Stimulated activated CD4-positive, alpha-beta T cell treated with anti-CD3 and anti-CD28 coated beads, Interleukin-4, amount 100 ng/mL, for 1 hour (primary cell): ENCODE measurements at places on chromosomes 2 and 18.

GRCh38 chr18:2881840-2882195 lies 35.0 kb downstream of the EMILIN2 start:
- DNase-seq: no peak

GRCh38 chr18:73838107-73838506 lies 309.5 kb downstream of the FBXO15 start:
- no peak for DNase-seq

DNA sequence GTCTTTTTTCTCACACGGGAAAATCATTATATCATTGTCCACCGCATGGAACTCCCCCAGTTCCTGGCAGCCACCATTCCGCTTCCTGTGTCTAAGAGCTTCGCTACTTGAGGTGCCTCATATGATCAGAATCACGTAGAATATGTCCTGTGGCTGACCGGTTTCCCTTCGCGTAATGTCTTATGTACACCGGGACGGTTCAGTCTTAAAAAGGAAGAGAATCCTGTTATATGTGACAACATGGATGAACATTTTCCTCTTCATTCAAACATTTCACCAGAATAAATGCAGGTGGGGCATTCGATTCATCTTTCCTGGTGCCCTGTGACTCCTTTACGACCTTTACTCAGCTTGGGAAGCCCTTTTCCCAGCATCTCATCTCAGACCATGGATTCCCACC lies 131.7 kb upstream of the TWIST2 start:
- no peak for DNase-seq

DNA sequence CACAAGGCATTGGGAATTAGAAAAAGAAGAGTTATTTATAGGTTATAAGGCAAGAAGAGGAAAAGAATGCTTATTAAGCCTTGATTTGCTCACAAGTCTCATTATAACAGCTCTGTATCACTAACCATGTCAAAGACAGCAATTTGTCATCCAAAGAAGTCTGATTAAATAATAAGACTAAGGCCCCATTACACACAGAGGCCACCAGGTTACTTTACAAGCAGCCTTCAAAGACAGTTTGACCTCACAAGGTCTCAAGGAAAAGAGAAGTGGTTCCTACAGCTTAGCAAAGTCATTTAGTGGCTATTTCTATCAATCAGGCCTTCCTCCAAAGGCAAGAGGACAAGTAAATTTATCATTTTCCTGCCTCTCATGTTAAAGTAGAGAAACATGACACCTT lies 188.5 kb downstream of the MBD2 start:
- DNase-seq: no peak

- DNase-seq: peak; percentile 63
Observed at GRCh38 chr2:172465417-172466334, 38.3 kb downstream of the ITGA6 start.

DNA sequence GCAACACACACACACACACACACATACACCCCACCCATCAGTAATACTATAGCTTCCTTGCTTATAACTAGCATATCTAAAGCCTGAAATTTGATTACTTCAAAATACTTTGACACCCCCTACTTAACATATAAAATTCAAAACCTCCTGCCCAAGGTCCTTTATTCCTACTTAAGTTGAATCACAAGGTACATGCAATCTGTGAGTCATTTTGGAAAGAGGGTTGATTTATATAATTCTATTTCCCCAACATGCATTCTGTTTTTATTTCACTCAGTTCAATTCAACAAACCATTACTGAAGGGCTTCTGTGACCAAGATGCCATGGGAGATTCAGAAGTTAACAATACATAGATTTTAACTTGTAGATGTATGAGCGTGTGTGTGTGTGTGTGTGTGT lies 420.7 kb downstream of the METTL4 start:
- no peak for DNase-seq

- DNase-seq: no peak
Observed at GRCh38 chr2:135974036-135974435, 11.4 kb downstream of the DARS1 start.

DNA sequence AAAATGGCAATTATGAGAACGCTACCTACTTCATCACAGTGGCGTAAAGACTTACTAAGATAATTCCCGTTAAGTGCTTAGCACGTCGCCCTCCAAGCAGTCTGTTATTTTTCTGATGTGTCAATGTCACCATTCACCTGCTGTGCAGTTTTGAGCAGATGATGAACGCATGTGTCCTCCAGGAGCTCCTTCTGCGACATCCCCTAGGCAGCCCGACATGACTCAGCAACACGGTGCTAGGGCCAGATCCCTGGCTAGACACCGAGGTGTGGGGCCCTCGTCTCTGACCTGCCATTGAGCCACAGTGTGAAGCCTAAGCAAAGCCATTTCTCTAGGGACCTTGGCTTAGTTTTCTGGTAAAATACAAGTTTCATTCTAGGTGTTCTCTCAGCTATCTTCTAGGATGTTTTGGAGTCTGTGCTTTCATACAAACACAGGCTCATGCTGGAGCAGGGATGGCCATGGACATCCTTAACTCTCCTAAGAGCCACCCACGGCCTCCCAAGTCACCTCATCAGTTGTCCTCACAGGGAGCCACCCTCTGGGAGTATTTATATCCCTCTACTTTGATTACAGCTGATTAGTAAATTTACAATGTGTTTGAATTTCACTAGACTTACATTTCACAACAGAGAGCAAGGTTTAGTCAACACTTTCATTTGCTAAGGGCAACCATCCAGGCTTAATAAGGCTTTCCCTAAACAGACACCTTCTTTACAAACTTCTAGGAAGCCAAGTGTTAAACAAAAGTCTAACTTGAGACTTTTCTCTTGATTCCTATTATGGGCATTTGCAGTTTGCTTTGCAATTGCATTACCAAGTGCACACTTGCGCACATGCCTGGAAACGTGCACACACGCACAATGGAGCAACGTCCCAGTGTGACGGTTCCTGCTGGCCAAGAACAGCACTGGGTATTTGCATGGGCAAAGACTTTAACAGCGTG lies 376.8 kb upstream of the ID2 start:
- no peak for DNase-seq

- no peak for DNase-seq
Observed at GRCh38 chr18:69622961-69623360, 222.3 kb downstream of the DOK6 start.

DNA sequence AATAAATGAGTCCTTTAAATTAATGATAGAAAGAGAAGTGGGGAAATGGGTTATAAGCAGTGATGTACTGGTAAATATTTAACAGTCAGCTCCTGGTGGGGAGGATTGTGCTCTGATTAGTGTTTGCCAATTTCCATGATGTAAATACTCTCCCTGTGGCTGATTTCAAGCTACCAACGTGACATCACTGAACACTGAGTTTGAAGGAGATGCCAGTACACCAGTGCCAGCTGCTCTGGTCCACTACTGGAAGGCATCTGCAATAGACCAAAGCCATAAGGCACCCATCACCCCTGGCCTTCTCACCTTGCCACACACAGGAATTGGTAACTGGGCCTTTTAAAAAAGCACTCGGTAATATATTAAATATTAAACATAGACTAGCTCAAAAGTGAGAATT lies 77.7 kb downstream of the TGOLN2 start:
- no peak for DNase-seq

GRCh38 chr2:198054299-198054698 lies 249.9 kb downstream of the PLCL1 start:
- DNase-seq: peak; percentile 55

DNA sequence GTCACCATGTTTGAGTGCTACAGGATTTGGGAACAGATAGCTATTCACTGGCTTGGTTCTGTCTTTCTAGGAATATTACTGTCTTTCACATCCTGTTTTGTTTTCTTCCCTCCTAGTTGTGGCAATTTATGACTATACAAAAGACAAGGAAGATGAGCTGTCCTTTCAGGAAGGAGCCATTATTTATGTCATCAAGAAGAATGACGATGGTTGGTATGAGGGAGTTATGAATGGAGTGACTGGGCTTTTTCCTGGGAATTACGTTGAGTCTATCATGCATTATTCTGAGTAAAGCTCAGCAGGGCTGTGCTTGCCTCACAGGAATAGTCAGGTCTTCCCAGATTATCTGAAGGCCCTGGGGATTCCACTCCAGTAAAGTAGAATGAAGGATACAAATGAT lies 98.9 kb downstream of the ABI2 start:
- no peak for DNase-seq

- DNase-seq: no peak
Observed at GRCh38 chr2:9735335-9735734, 104.5 kb upstream of the YWHAQ start.

- no peak for DNase-seq
Observed at GRCh38 chr18:39796393-39796792, 2158.6 kb upstream of the PIK3C3 start.

- DNase-seq: no peak
Observed at GRCh38 chr18:79315596-79315995, 80.1 kb upstream of the NFATC1 start.

DNA sequence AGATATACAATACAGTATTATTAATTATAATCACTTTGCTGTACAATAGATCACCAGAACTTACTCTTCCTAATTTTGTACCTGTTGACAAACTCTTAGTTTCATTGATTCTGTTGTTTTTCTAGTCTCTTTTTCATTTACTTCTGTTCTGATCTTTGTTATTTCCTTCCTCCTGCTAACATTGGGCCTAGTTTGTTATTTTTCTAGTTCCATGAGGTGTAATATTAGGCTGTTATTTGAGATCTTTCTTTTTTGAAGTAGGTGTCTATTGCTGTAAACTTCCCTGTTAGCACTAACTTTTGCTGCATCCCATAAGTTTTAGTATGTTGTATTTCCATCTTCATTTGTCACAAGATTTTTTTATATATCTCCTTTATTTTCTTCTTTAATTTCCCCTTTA lies 55.1 kb downstream of the LIMS1 start:
- DNase-seq: no peak

GRCh38 chr18:4842287-4842686 lies 354.8 kb downstream of the AKAIN1 start:
- no peak for DNase-seq

- DNase-seq: no peak
Observed at GRCh38 chr2:32495139-32495538, 132.7 kb upstream of the TTC27 start.

GRCh38 chr18:32910694-32911296 lies 138.0 kb upstream of the KLHL14 start:
- DNase-seq: no peak

DNA sequence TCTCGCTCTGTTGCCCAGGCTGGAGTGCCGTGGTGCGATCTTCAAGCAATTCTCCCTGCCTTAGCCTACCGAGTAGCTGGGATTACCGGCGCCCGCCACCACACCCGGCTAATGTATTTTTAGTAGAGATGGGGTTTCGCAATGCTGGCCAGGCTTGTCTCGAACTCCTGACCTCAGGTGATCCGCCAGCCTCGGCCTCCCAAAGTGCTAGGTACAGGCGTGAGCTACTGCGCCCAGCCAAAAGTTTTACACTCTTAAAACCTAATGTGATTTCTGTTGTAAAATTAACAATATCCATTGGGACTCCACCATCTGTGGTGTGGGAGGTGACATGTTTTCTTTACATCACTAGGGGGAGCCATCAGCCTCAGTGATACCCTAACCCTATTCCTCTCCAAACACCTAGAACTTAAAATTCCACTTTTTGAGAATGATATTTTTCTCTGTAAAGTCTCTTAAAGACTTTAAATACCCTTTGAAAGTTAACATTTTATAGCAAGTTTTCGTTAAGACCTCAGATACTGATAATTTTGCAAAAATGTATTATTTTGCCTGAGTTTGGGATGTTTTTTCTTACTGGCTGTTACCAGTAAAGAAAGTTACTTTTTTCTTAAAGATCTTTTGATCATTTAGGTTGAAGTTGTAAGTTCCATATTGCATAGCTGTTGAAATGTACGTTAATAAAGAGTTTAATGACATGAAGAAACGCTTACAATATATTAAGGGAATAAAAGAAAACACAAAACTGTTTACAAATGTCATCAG lies 11.6 kb upstream of the EIF2AK2 start:
- no peak for DNase-seq

DNA sequence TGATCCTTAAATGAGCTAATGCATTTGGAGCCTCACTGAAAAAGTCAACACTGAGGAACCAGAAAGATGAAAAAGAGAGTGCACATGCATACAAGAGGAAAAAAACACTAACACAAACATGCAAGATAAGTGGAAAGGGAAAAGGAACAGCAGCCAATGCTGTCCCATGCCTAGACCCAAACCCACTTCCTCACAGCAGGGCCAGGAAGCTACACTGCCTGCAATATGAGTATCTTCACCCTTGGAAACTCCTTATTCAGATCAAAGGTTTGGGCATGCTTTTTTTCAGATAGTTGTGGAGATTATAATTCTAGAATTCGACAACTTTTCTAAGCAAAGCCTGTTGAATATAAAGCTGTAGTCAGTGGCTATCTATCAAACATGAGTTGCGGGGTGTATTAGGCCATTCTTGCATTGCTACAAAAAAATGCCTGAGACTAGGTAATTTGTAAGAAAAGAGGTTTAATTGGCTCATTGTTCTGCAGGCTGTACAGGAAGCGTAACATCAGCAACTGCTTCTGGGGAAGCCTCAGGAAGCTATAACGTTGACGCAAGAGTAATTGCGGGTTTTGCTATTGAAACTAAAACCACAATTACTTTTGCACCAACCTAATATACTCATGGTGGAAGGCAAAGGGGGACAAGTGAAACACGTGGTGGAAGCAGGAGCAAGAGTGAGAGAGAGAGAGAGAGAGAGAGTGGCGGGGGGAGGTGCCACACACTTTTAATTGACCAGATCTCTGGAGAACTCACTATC lies 138.2 kb downstream of the MBD2 start:
- no peak for DNase-seq

DNA sequence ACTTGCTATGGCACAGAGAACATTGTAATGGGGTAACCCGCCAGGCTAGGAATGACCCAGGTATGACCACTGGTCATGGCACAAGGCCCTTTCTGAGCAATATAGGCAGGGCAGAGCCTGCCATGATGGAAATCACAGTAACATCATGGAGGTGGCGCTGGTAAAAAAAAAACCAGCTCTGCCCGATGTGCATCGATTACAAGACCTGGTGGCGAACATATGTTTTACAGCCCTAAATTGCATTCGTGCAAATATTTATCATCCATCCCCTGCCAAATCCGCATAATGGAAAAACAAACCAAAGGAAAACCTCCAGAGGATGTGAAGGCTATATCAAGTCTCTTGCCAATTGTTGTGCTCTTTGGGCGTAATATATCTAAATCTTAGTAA lies 60.6 kb downstream of the SEMA4F start:
- no peak for DNase-seq

DNA sequence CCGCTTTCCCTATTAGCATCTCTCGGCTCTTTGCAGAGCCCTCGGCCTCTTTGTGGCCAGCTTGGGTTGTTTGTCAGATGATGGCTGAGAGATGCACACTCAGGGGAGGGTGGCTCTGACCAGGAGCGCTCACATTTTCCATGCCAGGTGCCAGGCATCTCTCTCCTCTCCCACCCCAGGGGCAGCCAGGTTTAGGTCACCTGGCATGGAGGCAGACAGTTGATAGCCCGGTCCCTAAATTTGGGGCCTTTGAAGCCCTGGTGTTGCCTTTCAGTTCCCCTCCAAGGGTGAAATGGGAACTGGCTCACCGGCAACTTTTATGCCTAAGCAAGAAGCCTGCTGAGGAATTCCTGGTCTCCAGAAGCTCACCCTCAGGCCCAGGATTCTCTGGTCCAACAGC lies 19.1 kb downstream of the LBH start:
- no peak for DNase-seq
